Progenitor cell of endocrine pancreas (in vitro differentiated cells): ENCODE measurements at places on chromosomes 3 and 15. TPM values are rescaled to one million over a fixed set of nuclear protein-coding genes. Genes with fewer than 3 reads are reported as not detected.

Gene ZNF860
- total RNA-seq: 2.1 and 2.2 TPM in 2 replicates

GRCh38 chr15:39680868-39681267, 100.0 kb downstream of the THBS1 start:
- no peak for DNase-seq

- DNase-seq: no peak
Observed at GRCh38 chr3:171251835-171252234, 208.4 kb downstream of the TNIK start.

Gene PPP1R14D
- total RNA-seq: 0.81 and 1.5 TPM in 2 replicates

DNA sequence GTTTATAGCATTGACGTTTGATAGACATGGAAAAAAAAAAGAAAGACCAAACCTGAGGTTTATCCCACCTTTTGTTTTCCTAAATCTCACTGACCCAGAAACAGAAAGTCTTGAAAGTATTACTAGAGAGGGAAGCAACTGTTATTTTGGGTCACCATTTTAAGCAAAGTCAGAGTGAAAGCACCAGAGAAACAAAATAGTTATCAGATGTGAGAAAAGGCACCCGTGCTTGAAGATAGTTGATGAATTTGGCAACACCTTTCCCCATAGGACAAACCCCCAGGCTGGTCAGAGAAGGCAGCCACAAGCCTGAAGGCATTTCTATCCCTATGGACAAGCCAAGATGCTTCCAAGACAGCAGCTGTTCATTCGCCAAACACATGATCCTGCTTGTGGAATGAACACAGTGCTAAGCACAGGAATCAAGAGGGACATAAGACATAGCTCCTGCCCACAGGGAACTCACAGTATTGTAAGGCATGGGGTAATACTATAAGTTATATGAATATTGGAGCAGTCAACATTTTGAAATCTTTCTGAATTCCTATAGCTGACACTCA, 170.9 kb downstream of the ERC2 start:
- no peak for DNase-seq

DNA sequence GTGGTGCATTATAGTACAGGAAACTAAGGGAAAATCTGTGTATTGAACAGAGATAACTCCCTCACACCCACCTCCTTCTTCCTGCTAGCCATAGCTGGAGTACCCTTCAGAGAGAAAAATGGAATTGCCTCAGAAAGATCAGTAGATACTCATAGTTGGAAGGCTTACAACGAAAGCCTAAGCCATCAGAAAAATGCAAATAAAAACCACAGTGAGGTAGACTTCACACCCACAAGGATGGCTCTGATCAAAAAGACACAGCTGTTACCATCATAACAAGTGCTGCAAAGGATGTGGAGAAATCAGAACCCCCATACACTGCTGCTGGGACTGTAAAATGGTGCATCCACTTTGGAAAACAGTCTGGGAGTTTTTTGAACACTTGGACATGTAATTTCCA, 7.4 kb upstream of the DLG1 start:
- no peak for DNase-seq

Gene TLR9
- not detected in 2 replicates for total RNA-seq

Gene QRICH1
- 130 and 134 TPM in 2 replicates for total RNA-seq

Gene SI
- 2.0 and 2.7 TPM in 2 replicates for total RNA-seq

- peak; percentile 49 for DNase-seq
Observed at GRCh38 chr15:26866298-26867199, at the start of gene GABRA5. TSS of gene GABRA5 (plus strand) at chr15:26867062. CDS start at chr15:26869249, 2,187 bp downstream.

DNA sequence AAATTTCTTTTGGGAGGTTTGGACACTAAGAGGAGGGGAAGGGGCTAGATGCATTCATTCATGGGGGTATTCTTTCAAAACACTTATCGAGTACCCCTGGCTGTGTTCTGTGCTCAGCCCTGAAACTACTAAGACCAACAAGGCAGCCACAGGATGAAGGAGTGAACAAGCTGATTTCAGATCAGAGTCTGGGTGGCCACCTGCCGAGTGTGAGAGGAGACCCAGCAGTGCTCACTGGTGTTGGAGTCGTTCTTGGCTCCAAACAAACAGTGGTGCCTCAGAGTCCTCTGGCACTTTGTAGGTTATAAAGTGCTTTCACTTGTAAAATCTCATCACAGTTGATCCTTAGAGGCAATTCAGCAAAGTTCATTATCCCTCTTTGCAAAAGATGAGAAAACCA, 48.8 kb upstream of the CMTM8 start:
- DNase-seq: no peak

Gene CLDN16
- total RNA-seq: 0.31 TPM in 2 replicates

- DNase-seq: no peak
Observed at GRCh38 chr15:29784413-29784812, 37.9 kb downstream of the TJP1 start.

- DNase-seq: no peak
Observed at GRCh38 chr15:38531509-38531908, 33.1 kb downstream of the RASGRP1 start.

GRCh38 chr3:126540342-126540849, 16.4 kb downstream of the CHST13 start:
- peak; percentile 4 for DNase-seq

DNA sequence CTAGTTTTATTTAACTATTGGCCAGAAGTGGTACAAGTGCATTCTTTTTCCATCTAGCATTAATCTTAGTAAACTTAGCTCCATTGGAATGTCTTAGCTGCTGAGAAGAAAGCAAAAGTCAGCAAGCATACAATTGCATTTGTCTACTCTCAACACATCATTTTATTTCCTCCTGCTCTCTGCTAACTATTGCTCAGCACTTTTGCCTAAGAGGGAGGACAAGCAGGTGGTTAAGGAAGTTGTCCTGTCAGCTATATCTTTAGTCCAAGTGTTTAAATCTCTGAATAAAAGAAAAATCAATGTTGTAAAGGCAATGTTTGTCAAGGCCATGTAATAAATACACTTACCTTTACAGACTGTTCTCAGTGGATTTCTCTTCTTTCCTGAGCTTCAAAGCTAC, 51.0 kb downstream of the FHIT start:
- no peak for DNase-seq

Gene DOCK3
- total RNA-seq: 10.0 and 10.6 TPM in 2 replicates

GRCh38 chr3:106813742-106814141, 563.5 kb upstream of the CCDC54 start:
- no peak for DNase-seq

DNA sequence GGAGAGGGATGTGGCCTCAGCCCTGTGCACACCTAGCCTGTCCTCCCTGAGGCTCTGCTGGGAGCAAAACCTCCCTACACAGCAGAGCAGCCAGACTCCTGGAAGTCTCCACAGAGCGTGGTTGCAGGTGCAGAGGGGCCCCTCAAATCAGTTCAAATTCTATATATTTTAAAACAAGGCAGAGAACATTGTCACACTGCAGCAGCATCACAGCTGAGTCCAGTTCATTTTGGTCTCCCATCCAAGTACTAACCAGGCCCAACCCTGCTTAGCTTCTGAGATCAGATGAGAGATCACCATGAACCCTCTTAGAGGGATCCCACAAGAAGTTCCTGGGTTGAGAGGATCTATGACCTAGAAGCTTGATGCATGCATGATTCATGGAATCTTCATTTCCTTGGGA, 331.0 kb upstream of the RGMA start:
- no peak for DNase-seq

DNA sequence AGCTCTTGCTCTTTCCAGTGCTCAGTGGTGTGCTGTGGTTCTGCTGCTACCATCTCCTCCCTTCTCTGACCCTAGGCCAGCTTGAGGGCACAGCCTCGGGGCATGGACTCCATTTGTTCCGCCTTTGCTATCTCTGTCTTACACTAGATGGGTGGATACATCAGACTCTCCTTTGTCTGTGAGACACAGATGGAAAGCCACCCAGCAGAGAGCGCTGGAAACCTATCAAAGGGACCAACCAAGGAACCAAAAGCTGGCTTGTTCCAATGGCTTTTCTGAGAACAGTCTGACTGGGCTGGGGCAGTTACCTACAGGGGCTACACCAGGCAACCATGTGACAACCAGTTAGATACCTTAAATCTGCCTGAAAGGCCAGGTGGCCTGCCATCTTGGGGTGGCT, 63.8 kb downstream of the NPTN start:
- no peak for DNase-seq

DNA sequence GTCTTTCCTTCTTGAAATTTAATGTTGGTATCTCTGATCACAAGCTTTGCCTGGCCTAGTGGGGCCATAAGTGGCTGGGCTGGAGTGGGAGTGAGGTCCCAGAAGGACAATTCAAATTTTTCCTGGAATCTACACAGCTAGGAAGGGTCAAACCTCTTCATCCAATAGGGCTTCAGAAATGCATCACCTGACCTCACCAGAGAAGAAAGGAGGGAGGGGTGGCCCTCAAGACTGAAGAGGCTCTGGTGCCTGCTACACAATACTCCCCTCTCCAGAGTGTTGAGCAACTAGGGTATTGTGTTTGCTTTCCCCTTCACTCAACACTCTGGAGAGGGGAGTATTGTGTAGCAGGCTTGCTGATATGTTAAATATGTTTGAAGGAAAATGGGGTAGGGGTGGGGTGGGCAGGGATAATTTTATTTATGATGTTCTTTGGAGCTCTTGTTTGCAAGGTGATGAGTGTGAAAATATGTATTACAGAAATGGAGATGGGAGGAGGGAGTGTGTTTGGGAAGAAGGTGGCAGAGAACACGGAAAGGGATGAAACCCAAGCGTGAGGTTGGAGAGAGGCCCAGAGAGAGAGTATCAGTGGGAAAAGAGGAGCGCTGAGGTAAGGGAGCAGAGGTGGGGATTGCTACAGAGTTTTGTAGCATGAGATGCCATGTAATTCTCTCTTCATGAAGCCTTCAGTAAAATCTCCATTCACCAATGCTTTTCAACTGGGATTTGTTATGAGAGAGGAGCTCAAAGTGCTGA, 5.7 kb upstream of the KLHL24 start:
- no peak for DNase-seq

DNA sequence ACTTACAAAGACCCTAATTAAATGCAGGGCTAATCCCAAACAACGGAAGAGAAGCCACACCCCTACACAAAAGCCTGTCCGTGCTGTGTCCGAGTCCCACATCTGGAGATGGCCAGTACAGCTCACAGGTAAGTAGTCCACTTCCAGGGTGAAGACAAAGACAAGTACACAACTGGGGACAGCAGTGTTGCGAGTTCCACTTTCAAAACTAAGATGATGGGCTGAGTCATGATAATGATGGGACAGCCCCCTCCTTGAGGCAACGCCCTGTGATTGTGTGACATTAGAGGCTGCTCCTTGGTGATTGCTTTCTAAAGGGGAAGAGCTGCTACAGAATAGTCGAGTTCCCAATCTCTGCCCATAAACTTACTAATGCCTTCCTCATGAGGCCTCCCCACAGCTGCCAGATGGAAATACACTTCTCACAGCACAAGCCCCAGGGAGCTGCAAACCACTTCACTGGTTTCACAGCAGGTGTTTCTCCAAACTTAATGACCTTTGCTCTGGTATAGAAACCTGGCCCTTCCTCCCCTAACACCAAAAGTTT, 27.6 kb downstream of the RFT1 start:
- DNase-seq: no peak

DNA sequence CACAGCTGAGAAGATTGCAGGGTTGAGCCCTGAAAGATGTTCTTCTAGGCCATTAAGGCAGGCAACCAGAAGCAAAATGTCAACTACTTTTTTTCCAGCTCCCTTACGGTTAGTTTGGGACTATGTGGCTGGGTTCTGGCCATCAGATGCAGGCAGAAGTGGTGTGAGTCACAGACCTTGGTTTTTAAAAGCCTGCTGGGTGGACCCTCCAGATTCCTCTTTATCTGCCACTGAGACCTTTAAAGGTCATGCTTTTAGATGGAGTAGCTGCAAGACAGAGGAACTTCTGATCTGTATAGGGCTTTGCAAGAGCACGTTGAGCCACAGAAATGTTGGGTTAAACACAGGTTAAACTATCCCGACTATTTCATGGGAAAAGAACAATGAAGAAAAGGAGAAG, 102.9 kb downstream of the CHST2 start:
- DNase-seq: no peak

DNA sequence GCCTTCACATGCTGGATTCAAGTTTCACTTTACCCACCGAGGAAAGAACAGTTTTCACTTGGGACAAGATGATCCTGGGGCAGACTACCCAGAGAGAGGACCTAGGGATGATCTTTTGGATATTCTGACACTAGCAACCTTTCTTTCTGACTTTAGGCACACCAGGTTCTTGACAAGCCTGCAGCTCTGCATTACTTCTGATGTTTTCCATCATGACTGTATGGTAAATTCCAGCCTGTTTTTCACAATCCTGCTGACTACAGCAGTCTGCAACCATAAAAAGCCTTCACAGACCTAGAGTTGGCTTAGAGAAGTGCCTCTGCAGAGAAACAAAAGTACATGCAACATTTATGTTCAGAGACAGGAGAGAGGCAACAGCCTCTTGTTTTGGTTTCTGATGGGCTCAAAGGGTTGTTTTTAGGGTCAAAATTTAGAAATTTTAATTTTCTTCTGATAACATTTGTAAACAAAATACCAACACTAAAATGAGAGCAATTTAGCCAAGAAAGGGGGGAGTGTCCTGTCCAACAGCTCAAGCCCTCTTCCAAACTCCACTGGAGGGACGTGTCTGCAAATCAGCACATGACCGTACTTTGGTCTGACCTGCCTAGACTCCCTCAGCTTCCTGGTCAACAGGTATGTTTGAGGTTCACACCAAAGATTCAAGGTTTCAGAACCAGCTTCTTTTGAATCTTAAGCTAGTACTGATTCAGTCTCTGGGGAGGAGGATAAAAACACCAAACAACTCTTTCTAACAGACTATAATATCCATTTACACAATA, 799 bp downstream of the ABI3BP start:
- DNase-seq: no peak

Gene RAB7A
- 130 and 141 TPM in 2 replicates for total RNA-seq

DNA sequence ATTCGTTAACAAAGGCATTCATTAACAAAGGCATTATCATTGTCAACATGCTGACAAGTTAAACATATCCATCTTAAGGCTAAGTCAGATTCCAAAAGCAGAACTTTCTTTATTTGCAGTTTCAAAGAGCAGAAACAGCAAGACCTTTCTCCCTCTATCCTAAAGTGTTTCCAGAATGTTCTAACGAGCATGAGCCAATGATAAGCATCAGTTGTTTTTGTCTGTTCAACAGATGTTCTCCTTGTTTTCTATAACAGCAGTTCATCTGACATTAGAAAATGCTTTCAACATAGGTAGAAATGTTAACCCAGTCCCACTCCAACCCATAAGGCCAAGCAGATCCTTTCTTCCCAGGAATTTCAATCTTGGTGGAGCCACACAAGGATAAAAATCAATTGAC, 77.6 kb upstream of the POMGNT2 start:
- DNase-seq: no peak

DNA sequence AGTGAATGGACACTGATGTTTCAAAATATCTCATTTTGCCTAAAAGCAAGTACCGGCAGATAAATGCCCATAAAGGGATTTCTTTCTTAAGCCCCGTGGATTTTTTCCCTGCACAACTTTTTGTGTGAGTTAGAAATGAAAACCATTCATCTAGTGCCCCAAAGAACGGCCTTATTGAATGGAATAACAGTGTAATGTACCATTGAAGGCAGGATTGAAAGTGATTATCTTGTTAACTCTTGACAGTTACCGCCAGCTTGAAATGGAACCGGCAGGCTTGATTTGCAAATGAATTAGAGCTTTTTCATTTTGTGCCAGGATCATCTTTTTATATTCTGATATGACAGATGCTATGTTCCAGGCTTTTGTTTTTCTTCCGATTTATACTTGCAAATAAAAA, 162.2 kb downstream of the RSRC1 start:
- no peak for DNase-seq

Gene SNX22
- 7.3 and 8.1 TPM in 2 replicates for total RNA-seq
